ENCODE measurements at places on chromosomes 6 and 20.

GRCh38 chr6:169896826-169897456 is 145.5 kb downstream of the ERMARD start:
- DNase-seq = no peak

DNA sequence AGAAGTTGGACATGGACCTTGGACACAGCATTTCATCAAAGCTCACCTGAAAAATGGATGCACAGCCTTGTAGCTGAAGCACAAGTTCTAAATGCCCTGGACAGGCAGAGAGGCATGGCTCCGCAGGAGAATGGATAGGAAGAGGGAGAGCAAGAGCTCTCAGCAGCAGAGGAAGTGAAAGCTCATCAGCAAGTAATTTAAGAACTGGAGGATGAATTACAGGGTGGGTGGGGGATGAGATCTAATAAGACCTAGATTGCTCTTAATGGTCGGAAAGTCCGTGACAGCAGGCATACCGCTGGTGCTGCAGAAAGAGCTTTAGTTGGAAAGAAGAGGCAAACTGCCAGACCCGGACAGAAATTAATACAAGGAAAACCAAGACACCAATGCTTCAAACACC is 37.3 kb upstream of the SAYSD1 start:
- no peak for DNase-seq

DNA sequence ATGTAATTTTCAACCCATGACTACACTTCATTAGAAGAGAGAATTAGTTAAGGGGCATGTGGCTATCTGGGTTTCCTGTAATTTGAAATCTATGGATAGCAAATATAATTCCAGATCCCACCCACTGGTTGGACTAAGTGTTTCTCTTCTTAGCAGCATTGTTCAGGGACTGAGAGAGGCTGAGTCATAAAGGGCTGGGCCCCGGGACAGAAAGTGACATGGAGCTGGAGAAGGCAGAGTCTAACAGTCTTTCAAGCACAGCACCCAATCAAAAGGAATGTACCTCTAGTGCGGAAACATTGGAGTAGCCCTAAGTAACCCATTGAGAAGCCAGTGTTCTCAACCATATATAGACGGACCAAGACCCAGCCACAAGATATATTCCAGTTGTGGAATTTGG is 363.9 kb downstream of the DHX35 start:
- DNase-seq = no peak

DNA sequence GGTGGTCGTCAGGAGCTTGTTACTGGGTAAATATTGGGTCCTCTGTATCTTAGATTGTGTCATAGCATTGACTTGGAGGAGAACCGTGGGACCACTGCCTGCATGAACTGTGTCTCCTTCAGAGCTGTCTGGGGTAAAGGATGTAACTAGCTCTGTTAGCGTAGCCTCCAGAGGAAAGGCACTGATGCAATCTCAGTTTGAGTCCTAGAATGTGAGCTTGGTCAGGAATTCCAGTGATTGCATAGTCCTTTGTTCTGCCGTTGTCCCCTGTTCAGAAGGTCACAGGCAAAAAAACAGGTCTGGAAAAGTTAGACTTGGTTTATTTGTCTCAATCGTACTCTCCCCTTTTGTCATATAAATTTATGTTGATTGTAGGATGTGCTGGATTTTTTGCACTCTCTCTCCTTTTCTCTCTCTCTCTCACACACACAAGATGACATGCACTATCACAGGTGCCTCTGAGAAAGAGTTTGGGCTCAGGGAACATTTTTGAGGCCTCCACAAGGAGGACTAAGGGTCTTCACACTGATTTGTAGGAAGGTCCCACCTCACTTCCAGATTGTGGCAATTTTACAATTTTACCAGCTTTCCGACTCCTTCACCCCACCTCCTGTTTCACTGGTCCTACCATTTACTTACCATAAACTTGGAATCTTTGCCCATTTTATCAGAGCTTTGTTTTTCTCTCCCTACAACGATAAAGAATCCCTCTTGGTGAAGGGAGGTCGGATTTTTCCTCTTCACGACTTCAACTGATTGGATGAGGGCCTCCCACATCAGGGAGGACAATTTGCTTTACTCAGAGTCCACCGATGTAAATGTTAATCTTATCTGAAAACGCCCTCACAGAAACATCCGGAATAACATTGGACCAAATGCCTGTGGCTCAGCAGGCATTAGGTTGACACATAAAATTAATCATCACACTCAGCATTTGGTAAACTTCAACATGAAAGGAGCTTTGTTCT is 7.0 kb upstream of the DACT2 start:
- no peak for DNase-seq

- DNase-seq = no peak
Measured at GRCh38 chr20:11260611-11261010, 586.8 kb upstream of the JAG1 start.

DNA sequence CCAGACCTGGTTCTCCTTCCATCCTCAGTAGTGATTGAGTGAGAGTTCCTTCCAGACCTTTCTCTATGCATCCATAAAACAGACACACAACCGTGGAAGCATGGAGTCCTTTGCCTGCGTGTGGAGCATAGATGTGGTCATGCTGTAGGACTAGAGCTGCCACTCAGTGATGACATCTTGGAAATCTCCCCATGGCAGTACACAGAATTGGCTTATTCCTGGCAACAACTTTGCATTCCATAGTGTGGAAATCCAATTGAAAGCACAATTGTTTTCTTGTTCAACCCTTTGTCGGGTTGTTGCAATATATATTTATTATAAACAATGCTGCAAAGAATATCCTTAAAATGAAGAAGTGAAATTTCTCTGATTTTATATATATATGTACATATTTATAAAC is 547.8 kb downstream of the CDH26 start:
- DNase-seq = no peak

- peak; percentile 66 for DNase-seq
Measured at GRCh38 chr6:30810813-30811339, 66.5 kb upstream of the IER3 start.

GRCh38 chr6:3712827-3713665 is 38.5 kb downstream of the PXDC1 start:
- no peak for DNase-seq

DNA sequence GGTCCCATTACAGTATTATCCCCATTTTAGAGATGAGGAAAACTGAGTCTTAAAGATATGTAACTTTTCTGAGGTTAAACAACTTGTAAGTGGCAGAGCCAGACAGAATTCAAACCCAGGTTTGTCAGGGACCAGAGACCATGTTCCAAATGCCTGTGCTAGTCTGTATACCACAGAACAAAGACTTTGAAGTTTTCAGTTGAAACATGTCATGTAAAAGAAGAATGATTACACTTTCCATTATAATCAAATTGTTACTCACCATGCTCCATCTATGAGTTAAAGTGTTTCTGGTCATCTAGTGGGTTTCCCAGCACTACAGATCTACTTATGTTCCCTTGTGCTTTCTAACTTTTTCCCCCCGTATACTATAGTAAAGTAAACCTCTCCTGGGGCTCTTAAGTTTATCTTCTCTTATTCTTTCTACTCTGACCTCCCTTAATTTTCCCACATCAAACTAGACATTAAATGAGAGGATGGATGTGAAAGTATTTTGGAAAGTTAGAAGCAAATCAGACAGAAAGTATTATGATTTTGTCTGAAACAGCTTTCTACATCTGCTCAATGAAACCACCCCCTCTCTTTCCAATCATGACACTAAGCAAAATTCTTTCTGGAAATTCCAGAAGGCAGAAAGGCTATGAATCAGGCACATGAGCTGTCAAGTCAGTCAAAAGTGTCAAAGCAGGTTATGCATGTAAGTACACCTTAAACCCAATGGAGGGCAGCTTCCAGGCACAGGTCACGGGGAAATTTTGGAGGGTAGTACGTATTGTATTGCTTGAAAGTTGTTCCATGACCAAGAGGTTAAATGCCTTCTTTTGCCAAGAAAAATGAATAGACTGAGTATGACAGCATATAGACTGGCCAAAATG is 132.7 kb upstream of the MAP3K7 start:
- no peak for DNase-seq

DNA sequence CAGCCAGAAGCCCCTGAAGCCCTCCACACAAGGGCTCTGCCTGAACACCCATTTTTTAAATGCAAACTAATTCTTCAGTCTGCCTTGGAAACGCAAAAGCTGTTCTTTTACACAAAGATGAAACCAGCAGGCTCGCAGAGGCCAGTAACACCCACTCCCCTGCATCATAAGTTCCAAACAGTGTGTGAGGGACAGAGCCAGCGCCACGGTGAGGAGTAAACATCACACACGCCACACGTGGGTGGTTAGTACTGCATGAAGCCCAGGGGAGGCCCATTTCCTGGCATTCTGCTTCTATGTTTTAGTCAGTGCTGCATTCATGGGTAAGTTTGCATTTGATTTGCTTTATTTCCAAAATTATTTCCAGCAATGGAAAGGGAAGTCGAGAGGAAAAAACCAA is 217.7 kb upstream of the RIN2 start:
- DNase-seq = no peak

- no peak for DNase-seq
Measured at GRCh38 chr6:130368576-130368975, 2.8 kb downstream of the TMEM200A start.
